A673 (cell line): ENCODE measurements at places on chromosomes 1 and 21. TPM values are rescaled to one million over a fixed set of nuclear protein-coding genes. Genes with fewer than 3 reads are reported as not detected.

- H3K4me3 ChIP-seq: no peak overlapping the region
- H3K27me3 ChIP-seq: peaks cover 10% of the 10 kb centered on the region
- H3K4me1 ChIP-seq: no peaks in the 10 kb centered on the region
- no peak for DNase-seq
- no peaks in the 10 kb centered on the region for H3K36me3 ChIP-seq
These were observed 153.0 kb upstream of the WNT4 start for GRCh38 chr1:22295856-22296255.

DNA sequence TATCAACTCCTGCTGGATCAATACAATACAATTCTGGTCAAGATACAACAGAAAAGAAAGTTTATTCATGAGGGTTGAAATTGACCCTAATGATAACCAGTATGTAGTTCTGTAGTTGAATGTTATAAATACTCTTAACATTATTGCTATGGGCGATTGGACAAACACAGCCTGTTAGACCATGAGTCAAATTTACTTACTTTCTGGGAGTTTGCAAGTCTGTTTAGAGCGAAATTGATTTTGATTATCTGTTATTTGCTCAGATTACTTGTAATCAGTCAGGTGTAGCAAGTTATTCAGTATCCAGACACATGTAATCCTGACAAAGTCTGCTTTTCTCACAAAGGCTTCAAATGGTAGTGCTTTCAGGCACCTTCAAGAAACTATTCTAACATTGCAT, 216.6 kb upstream of the B3GALT2 start:
- H3K4me3 ChIP-seq: no peak overlapping the region
- DNase-seq: no peak
- H3K4me1 ChIP-seq: no peaks in the 10 kb centered on the region
- H3K36me3 ChIP-seq: no peaks in the 10 kb centered on the region
- no peaks in the 10 kb centered on the region for H3K27me3 ChIP-seq

- H3K27me3 ChIP-seq: no peaks in the 10 kb centered on the region
- no peaks in the 10 kb centered on the region for H3K4me1 ChIP-seq
- DNase-seq: no peak
- H3K36me3 ChIP-seq: no peaks in the 10 kb centered on the region
These were observed 475.5 kb upstream of the NEGR1 start for GRCh38 chr1:72757843-72758242.

Gene ATP1A4
- total RNA-seq: not detected in 2 replicates

Gene TMEM81
- total RNA-seq: 5.4 and 5.9 TPM in 2 replicates

Gene C1QA
- not detected in 2 replicates for total RNA-seq

DNA sequence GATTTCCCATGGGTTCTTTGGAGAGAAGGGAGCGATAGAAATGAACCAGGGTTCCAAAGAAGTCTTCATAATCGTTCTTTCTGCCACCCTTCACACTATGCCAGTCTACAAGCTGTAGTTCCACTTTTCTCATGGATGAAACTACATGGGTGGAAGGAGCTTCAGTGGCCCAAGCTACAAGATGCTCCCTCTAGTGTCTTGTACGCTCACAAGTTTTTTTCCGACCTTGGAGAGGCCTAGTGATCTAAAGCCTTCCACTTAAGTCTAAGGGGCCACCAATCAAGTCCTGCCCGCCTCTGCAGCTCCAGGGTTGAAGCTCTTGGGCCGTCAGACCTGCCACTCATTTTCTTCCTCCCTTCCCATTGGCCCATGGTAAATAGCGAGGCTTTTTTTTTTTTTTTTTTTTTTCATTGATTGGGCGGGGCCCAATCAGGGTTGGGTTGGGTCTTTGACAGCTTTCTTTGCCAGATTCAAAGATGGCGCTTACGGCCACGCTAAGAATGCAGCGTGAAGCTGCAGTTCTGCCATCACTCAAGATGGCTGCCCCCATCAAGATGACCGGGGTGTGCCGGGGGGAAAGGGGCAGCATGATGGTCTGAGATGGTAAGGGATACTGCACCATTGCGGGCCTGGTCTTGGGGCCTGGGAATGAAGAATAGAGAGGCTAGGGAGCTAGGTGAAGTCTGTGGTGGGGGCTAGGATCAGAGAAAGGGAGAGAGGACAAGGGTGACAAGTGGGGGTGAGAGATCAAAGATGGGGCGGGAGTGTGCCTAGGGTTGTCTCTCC, at the start of gene TOMM40L:
TSS of gene TOMM40L (plus strand) at position 527 of the 786 bp plus-strand sequence. CDS start 430 bp downstream, outside the sequence.
- peaks cover 16% of the 10 kb centered on the region for H3K36me3 ChIP-seq
- H3K4me3 ChIP-seq: peak within 1 kb of the TSS; percentile 78
- no peaks in the 10 kb centered on the region for H3K27me3 ChIP-seq
- H3K4me1 ChIP-seq: peaks cover 18% of the 10 kb centered on the region

DNA sequence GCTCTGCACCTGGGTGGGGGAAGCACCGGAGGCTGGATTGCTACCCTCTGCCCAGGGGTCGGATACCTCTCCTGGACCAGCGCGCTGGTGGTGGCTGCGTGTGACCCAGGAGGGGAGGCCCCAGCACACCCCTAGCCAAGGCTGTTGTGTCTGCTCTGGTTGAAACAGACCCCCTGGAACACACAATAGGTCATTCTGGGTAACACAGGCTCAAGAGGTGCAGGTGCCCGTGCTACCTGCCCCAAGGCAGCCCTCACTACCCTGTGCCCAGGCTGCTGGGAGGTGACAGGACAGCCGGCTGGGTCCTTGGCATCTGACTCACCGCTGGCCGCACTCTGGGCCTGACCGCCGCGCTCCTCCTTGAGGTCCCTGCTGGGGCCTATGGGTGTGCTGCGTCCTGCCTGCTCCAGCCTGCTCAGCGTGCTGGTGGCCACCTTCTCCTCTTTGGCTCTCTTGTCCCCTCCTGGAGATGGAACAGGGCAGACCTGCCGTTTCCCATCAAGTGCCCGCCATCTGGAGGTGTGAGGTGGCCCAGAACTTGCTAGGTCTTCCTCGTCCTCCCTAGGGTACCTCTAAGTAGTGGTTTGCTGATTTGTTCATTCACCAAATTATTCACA, 30.0 kb downstream of the ZBTB17 start:
- no peak for DNase-seq
- H3K27ac ChIP-seq: no peak overlapping the region
- H3K4me3 ChIP-seq: no peak overlapping the region
- H3K4me1 ChIP-seq: peaks cover 25% of the 10 kb centered on the region
- H3K36me3 ChIP-seq: peaks cover 60% of the 10 kb centered on the region

DNA sequence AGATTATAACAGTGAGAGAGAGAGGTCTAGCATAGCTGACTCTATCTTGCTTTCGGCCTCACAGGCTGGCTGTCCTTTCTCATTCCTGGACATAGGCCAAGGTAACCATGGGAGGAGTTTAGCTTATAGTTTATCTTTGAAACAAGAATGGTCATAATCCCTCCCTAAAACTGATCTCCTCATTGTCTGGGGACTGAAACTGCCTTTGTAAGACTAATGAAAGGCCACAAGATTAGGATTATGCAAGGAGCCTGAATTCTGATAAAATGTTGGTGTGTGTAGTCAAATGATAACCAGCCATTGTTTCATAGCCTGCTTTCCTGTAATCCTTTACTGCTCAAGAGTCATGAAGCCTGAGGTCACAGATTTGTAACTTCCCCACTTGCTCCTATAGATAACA, 131.9 kb upstream of the LYPLAL1 start:
- no peaks in the 10 kb centered on the region for H3K4me1 ChIP-seq
- H3K36me3 ChIP-seq: no peaks in the 10 kb centered on the region
- DNase-seq: no peak
- H3K4me3 ChIP-seq: no peak overlapping the region
- H3K27ac ChIP-seq: no peak overlapping the region
- peaks cover 22% of the 10 kb centered on the region for H3K27me3 ChIP-seq

- peaks cover 5% of the 10 kb centered on the region for H3K4me1 ChIP-seq
- H3K4me3 ChIP-seq: no peak overlapping the region
- no peaks in the 10 kb centered on the region for H3K27me3 ChIP-seq
- H3K27ac ChIP-seq: no peak overlapping the region
- H3K36me3 ChIP-seq: no peaks in the 10 kb centered on the region
These were observed 24.0 kb downstream of the FAM151A start for GRCh38 chr1:54599211-54599823.

GRCh38 chr21:25331286-25331685, 276.0 kb downstream of the MRPL39 start:
- no peaks in the 10 kb centered on the region for H3K36me3 ChIP-seq
- H3K27ac ChIP-seq: no peak overlapping the region
- no peaks in the 10 kb centered on the region for H3K4me1 ChIP-seq
- H3K27me3 ChIP-seq: no peaks in the 10 kb centered on the region
- no peak for DNase-seq
- H3K4me3 ChIP-seq: no peak overlapping the region

- H3K27ac ChIP-seq: no peak overlapping the region
- H3K27me3 ChIP-seq: no peaks in the 10 kb centered on the region
- H3K36me3 ChIP-seq: no peaks in the 10 kb centered on the region
These were observed 251.6 kb upstream of the DUSP10 start for GRCh38 chr1:221993444-221993948.

Gene FABP3
- total RNA-seq: 0.66 TPM in 1 of 2 replicates, not detected in the other

GRCh38 chr1:247322849-247323586, 8.6 kb downstream of the ZNF496 start:
- H3K27ac ChIP-seq: no peak overlapping the region
- no peaks in the 10 kb centered on the region for H3K27me3 ChIP-seq
- peaks cover 47% of the 10 kb centered on the region for H3K36me3 ChIP-seq
- no peak overlapping the region for H3K4me3 ChIP-seq
- H3K4me1 ChIP-seq: no peaks in the 10 kb centered on the region

DNA sequence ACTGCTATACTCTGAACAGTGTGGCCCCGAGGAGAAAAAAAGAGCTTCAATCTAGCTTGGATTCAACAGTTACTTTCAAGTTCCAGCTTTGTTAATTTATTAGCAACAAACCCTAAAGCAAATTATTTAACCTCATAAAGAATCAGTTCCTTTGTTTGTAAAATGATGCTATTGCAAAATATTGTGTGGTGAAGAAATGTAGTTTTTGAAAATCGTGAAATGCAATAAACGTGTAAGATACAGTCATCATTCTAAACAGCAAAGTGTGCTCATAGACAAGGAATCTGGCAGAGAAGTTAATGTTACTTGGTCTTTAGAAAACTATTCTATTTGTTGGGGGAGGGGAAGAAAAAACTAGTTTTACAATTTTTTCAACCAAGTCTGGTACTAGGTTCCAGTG, 297.6 kb upstream of the ADGRL4 start:
- no peak for DNase-seq
- no peaks in the 10 kb centered on the region for H3K27me3 ChIP-seq
- H3K4me3 ChIP-seq: no peak overlapping the region

- peak; percentile 15 for DNase-seq
- H3K27ac ChIP-seq: no peak overlapping the region
- H3K4me3 ChIP-seq: no peak overlapping the region
- H3K36me3 ChIP-seq: no peaks in the 10 kb centered on the region
These were observed 47.2 kb downstream of the RAP1A start for GRCh38 chr1:111666828-111667227.

Gene OR6N1
- total RNA-seq: not detected in 2 replicates

DNA sequence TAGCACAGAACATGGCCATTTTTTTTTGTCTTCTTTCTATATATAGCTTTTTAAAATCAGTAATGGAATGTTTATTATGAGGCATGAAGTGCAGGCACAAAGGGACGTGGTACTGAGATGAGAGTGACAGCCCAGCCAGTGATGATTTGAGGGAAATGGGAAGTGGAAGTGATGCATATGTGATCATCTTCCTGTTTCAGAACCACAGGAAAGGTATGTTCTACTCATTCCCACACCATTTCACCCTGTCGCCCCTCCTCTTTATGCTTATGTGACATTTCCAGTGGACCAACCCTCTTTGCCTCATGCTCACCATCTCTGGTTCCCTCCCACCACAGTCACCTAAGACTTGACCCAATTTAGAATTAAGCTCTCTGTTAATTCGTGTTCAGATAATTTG, 24.3 kb downstream of the PTGS2 start:
- H3K27me3 ChIP-seq: no peaks in the 10 kb centered on the region
- H3K36me3 ChIP-seq: no peaks in the 10 kb centered on the region
- H3K4me3 ChIP-seq: no peak overlapping the region
- no peak for DNase-seq
- H3K27ac ChIP-seq: no peak overlapping the region
- no peaks in the 10 kb centered on the region for H3K4me1 ChIP-seq

- no peak for DNase-seq
- no peaks in the 10 kb centered on the region for H3K36me3 ChIP-seq
- peaks cover 11% of the 10 kb centered on the region for H3K4me1 ChIP-seq
- H3K27ac ChIP-seq: no peak overlapping the region
These were observed 23.4 kb downstream of the ARHGEF19 start for GRCh38 chr1:16189003-16189402.

DNA sequence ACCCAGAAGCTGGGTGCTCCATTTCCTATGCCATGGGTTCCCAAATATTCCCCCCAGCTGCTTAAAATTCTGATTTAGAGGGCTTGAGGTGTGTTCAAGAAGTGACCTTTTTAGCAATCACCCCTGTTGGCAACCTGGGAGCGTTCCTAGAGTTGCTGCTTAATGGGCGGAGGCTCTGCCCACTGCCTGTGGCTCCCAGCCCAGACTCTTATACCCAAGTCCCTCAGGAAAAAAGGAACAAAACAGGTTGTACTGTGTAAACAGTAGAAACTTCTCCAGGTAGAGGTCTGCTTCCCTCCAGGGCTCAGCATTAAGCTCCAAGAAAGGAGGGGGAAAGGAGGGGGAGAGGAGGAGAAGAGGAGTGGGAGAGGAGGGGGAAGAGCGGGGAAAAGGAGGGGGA, 14.6 kb upstream of the TENT5C start:
- no peaks in the 10 kb centered on the region for H3K4me1 ChIP-seq
- H3K27ac ChIP-seq: no peak overlapping the region
- H3K36me3 ChIP-seq: no peaks in the 10 kb centered on the region
- no peak for DNase-seq
- H3K27me3 ChIP-seq: no peaks in the 10 kb centered on the region
- no peak overlapping the region for H3K4me3 ChIP-seq

GRCh38 chr1:119688810-119689209, 22.9 kb upstream of the PHGDH start:
- no peaks in the 10 kb centered on the region for H3K4me1 ChIP-seq
- no peak overlapping the region for H3K27ac ChIP-seq
- H3K4me3 ChIP-seq: no peak overlapping the region
- H3K36me3 ChIP-seq: no peaks in the 10 kb centered on the region
- DNase-seq: no peak

- H3K27me3 ChIP-seq: no peaks in the 10 kb centered on the region
- no peaks in the 10 kb centered on the region for H3K36me3 ChIP-seq
- H3K4me1 ChIP-seq: no peaks in the 10 kb centered on the region
- DNase-seq: no peak
These were observed 27.7 kb upstream of the RPTN start for GRCh38 chr1:152186556-152187285.

Gene DPH2
- total RNA-seq: 44.8 and 52.8 TPM in 2 replicates

DNA sequence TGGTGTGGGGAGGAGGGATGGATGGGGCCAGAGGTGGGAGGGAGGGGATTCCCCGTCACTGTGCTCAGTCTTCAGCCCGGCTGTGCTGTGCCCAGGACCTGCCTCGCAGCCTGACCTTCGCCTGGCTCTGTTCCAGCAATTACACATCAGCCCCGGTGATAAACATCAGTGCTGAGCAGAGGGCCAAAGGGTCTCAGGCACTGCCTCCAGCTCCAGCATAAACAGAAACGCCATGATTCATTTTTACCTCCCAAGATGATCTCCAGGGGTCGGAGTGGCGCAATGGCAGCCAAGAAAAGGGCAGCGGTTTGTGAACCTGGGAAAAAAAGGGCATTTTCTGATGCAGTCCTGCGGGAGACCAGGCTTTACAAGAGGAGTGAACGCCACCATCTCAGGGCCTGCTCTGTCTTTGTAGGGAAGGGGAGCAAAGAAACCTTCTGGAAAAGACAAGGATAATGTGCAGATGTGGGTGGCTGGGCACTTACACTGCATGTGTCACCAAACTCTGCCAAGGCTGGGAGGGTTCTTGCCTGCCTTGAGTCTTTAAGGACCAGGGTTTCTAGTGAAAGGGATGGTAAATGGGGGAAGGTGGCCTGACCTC, 28.1 kb downstream of the SHISA4 start:
- H3K4me3 ChIP-seq: no peak overlapping the region
- H3K4me1 ChIP-seq: no peaks in the 10 kb centered on the region
- DNase-seq: no peak
- no peaks in the 10 kb centered on the region for H3K36me3 ChIP-seq
